NCI-H1105 (cell line): ENCODE measurements at places on chromosomes 12 and 14.

DNA sequence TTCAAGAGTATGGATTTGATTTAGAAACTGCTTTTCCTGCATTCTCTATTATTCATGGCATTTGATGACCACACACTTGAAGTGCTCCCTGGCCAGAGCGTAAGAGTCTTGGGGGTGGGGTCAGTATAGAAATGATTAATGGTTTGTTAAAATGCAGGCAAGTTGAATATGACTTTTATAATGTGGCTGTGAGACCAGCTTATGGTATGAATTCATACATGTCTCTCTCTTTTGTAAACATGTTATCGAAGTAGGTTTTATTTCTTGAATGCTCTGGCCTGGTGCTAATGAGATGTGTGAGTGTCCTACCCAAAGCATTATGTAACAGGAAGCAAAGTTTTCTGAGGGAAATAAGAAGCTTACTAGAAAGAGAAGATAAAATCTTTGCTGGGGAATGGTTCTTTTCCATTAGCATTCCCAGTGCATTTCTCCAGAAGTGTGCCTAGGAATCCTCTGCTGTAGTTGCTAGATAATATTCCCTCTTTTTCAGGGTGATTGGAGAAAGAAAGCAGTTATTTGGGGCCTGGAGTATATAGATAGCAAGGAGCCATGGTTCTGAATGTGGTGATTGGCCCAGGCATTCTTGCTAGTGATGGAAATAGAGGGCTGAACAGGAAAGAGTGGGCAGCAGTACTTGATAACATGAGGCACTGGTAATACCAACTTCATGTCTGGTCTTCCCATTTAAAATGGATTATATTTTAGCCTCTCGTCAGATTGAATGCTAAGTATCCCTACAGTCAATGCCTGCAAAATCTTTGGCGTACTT, 289.7 kb downstream of the RAD51B start:
- DNase-seq = no peak

GRCh38 chr12:47276253-47276620, 196.5 kb upstream of the AMIGO2 start:
- DNase-seq = no peak

DNA sequence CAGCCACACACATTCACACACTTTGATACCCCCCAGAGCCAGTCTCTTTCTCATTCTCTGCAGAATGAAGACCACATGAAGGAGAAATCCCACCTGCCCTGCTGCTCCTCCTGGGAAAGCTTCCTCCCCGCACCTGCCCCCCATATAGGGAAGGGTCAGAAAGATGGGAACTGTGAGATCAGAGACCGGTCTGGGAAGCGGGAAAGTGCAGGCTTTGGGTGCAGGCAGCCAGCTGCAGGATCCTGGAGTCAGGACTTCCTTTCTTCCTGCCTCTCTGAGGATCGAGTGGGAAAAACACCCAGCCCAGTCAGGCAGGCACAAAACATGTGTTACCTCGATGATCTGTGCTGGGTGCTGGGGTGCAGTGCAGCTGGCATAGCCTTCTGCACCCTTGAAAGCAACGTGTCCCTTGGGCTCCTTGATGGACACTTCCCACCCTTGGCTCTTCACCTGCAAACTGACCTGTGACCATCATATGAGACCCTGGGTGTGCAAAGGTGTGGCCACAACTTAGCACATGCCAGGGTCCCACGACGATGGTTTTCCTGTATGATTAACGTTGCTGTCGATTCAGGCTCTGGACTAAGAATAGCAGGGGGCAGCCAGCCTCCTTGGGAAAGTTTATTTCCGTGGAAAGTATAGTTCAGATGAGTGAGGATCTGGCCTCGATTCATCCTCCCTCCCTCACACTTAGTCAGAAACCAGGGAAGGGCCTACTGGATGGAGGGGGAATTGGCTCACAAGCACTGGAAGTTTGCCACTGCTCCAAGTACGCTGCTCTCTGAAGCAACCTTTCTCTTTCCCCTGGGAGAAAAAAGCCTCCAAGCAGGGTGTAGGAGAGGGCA, 105.4 kb upstream of the MED13L start:
- no peak for DNase-seq

DNA sequence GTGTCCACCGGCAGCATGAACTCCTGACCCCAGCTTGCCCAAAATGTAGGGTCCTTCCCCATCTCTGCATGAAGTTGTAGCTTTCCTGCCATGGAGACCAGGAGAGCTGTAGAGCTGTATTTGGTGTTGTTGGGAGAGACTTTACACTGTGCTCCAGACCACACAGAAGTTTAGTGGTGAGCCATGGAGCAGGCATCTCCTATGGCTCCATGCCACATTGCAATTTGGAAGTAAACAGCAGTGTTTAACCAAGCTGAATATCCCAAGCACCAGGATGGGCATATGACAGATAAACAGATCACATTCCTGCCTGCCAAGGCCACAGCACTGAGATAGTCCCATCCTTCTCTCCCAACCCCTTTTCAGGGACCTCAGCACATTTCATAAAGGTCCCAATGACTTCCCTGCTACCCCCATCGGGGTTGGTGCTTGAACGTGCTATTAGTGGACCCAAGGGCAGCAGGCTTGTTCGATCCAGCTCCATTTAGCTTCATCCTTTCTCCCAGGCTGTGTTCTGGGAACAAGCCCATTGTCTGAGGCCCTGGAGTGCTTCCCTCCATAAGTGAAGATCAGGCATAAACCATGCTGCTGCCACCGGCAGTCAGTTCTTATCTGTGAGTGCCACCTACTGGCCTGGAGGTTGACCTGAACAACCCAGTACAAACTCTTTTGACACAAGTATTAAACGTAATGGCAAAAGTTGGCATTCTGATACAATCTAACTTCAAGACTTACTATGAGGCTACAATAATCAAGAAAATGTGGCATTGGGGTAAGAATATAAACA, 172.3 kb upstream of the ATXN7L3B start:
- peak; percentile 28 for DNase-seq

- DNase-seq = peak; percentile 68
Measured at GRCh38 chr12:114508529-114509129, 102.7 kb upstream of the TBX5 start.

GRCh38 chr14:102074415-102074964, 12.4 kb downstream of the HSP90AA1 start:
- DNase-seq = no peak

DNA sequence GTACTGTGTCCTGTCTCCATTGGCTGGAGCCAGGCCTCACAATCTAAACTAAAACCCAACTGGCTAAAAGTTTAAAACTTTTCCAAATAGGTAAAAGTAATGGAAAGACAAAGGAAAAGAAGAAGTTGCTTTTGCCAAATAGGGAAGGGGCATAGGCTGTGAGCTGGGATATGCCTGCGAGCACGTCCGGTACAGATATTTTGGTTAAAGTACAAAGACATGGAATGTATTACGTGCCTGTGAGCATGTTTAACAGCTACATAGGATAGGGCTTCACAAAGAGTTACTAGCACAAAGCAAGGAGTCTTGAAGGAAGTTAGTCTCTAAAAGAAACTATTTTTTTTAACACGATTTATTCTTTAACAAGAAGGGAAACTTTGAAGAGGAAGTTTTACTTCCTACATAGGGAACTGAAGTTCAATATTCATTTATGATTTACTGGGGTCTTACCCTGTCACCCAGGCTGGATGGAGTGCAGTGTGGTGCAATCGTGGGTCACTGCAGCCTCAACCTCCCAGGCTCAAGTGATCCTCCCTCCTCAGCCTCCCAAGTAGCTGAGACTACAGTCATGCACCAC, 41.9 kb upstream of the INF2 start:
- no peak for DNase-seq

- no peak for DNase-seq
Measured at GRCh38 chr12:42483521-42483790, 106.1 kb downstream of the PRICKLE1 start.

GRCh38 chr12:18239526-18239925, 21.8 kb upstream of the PIK3C2G start:
- DNase-seq = no peak

- peak; percentile 5 for DNase-seq
Measured at GRCh38 chr12:81644503-81644902, 114.6 kb downstream of the PPFIA2 start.

GRCh38 chr14:74985028-74985310, 17.8 kb upstream of the EIF2B2 start:
- DNase-seq = no peak

- DNase-seq = no peak
Measured at GRCh38 chr14:105532735-105533141, 6.4 kb downstream of the TMEM121 start.

DNA sequence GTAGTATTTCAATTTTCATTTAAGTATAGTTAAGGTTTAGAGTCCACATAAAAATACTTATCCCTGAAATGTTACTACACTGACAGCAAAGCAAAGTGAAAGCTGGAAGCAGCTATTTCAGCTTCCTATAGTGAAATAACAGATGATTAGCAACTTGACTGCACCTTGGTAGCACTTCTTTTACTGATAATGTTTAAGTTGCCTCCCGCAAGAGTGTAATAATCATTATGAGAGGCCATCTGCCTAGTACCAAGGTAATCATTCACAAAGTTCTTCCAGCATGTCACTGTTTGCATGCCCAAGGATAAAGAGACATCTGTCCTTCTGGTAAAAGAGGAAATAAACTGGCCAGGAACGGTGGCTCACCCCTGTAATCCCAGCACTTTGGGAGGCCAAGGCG, 69.8 kb downstream of the LIN7A start:
- DNase-seq = no peak

DNA sequence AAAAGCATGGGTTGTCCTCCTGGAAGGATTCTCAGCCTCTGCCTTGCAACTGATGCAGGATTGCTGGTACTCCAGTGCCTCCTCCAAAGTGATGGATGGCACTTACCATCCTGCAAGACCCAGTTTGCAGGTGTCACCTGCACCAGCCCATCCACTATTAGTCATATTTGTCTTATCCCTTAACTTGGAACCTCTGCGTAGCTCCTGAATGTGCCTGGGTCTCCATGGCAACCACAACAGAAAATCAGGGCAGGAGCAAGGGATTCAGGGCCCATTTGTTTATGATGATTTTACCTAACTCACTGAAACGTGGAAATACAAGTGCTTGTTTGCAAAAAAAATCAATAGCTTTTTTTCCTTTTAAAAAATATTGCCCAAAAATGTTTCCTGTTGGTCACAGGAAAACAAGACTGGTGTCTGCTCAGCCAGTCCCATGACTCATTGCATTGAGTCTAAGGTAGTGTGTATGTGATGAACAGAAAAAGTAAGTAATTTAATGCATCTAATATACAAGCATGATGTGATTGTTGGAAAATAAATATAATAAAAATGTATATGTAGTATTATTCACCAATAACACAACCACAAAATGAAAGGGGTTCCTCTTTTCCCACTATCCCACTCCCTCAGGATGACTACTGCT, 1196.3 kb upstream of the TMEM132C start:
- no peak for DNase-seq

DNA sequence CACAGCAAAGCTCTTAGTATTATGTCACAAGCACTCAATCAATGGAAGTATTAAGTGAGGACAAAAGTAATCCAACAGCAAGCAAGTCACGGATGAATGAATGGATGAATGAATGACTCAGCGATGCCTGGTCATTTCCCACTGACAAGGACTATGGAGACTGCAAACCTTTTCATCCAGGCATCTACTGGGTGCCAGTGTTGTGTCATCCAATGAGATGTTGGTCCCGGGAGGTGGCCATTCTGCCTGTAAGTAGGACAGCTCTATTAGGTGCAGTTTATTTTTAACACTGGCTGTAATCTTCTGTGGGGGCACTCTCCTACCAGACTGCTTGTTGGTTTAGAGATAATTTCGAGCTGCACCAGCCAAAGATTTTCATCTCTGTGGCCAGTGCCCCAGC, 39.4 kb downstream of the STAB2 start:
- no peak for DNase-seq
